Left lobe of liver (tissue), 2 donors: ENCODE measurements at places on chromosomes 5 and 9.

DNA sequence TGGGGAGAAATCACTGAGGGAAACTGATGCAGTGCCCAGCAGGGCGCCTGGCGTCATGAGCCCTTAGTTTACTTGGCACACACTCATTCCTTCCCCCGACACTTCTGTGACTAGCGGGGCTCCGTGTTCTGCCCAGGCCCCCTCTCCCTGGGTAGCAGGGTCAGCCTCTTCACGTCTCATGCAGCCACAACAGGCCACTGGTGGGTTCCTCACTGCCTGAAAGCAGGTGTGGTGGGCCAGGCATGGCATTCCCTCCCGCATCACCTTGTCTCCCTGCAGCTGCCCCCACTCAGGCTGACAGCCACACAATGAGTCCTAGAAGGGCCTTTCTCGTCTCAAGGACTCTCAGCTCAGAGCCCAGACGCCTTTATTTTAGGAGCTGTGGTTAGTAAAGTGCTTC is 51.1 kb upstream of the CPLX2 start:
- no peak for DNase-seq

DNA sequence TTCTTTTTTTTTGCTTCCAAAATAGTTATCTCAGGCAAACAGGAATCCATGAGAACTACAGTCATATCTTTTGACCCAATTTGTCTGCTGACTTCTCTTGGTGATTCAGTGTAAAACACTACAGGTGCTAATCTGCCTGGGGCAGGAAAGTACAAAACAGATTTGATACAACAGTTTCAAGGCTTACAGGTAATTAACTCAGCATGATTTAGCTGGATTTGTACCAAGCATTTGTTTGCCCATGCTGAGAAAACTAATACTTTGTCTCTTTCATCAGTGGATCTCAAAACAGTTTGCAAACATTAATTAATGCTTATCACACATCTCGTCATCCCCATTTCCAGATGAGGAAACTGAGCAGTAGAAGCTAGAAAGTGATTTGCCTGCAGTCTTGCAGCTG is 312.5 kb upstream of the SEMA6A start:
- DNase-seq: no peak

GRCh38 chr5:126098330-126099017 is 324.7 kb upstream of the GRAMD2B start:
- DNase-seq: no peak

GRCh38 chr5:127410959-127411358 is 106.5 kb upstream of the PRRC1 start:
- no peak for DNase-seq

- no peak for DNase-seq
Observed at GRCh38 chr5:89584339-89584956, 701.5 kb upstream of the MEF2C start.

- no peak for DNase-seq
Observed at GRCh38 chr9:137148661-137149060, 9.7 kb downstream of the GRIN1 start.

- DNase-seq: no peak
Observed at GRCh38 chr5:179454356-179454755, 96.0 kb upstream of the RUFY1 start.

GRCh38 chr5:17206021-17206420 is 11.4 kb upstream of the BASP1 start:
- DNase-seq: no peak

DNA sequence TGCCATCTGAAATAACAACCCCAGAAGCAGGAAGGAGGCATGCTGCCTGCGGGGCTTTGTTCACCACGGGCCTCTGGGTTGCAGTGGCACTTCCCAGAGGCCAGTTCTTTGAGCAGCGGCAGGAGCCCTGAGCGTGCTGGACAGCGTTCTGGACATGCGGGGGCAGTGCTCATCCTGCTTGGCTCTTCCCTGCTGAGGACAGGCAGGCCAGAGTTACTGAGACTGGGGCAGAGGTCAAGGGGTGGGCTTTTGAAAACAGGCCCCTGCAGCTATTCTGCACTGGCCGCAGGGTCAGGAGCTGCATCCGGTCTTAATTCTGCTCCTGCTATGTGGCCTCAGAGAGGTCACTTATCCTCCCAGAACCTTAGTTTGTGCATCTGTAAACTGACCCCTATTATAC is 258.6 kb downstream of the FSTL4 start:
- peak; percentile 37 for DNase-seq

GRCh38 chr9:33466565-33467495 is 6.9 kb downstream of the NOL6 start:
- peak; percentile 73 for DNase-seq

GRCh38 chr9:76733096-76733495 is 31.1 kb upstream of the PCA3 start:
- DNase-seq: no peak

DNA sequence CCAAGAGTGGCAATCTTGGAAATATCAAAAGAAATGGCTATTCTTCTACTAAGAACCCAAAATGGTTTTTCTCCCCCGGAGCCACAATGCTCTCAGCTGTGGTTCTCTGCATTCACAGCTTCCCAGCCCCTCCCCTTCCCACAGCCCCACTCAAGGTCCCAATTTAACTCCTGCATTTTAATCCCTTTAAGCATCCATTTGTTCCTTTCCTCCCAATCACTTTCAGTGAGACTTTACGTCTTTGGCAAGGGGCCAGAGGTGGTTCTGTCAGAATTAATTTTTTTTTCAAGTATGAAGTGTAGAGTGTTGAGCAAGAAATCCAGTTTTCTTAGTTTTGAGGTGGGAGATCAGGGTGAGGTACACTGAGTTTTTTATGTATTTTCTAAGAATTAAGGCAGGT is 256.9 kb downstream of the GLIS3 start:
- DNase-seq: no peak

DNA sequence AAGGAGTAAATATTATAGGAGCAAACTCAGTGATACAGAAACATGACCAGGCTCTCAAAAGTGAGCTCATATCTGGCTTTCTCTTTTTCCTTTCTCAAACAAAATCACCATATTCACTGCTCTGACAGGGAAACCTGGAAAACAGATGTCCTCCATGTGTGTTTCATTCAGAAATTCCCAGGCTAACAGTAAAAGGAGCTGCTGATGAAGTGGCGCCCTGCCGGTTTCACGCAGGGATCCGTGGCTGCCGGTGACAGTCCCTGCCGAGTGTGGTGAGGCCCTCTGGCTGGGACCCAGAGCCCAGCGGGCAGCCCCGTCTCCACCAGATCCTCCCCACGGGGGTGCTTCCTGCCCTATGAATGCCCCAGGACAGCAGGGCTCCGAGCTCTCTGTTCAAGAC is 208.1 kb downstream of the GNA14 start:
- DNase-seq: no peak

DNA sequence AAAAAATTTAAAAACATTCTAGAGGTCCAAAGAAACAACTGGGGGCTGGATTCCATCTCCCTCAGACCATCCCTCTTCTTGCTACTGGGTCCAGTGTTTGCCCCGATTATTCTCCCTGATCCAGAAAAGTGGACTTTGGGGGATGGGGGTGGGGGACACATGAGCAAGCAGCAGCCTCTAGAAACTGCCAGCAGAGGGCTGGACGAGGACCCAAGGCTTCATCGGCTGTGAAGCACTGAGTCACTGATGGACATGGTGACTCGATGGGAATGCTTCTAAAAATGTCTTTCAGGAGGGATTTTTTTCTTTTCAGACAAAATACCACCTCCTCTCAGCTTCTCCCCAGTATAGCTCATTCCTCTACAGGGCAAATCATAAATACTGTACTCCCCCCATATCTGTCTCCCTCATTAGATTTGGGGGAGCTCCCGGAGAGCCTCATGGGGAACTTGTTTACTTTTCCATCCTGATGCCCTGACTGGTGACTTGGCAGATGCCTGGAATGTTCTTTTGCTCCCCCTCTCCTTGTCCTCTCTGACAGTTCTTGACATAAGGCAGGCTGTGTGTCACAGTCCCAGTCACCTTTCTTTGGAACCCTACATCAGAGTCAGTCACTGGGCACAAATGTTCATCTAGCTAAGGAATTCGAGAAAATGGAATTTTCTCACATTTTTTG is 67.2 kb upstream of the STC2 start:
- no peak for DNase-seq

- DNase-seq: no peak
Observed at GRCh38 chr9:98432960-98433359, 177.5 kb upstream of the TBC1D2 start.

DNA sequence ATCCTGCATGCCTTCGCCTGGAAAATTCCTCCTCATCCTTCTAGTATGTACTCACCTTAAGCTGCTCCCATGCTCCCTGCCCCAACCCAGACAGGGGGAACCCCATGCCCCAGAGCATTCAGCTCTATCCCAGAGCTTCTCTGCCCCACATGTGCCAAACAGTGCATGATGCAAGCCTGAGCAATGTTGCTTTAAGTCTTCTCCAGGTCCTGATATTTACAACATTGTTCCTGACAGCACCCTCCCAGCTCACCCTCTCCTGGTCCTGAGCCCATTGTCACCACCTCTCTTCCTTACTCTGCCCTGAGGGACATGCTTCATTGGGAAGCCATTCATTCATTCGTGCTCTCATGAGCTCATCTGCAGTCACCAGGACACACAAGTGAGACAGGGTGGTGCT is 23.4 kb upstream of the BARX1 start:
- no peak for DNase-seq

DNA sequence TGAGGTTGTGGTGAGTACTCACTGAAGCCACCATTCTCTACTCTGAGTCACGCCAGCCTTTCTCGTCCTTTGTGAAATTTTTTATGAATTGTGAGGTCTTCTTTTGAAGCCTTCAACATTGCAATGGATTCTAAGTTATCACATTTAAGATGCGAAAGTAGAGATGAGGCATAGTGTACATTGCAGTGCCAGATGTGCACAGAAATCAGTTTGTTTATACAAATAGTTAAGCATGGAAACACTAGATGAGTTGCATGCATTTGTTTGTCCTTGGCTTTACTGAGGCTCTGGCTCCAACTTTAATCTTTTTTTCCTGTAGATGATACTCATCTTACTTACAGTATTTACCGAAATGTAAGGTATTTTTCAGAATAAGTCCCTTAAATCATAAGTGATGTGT is 453.7 kb upstream of the RIOK2 start:
- DNase-seq: no peak

- no peak for DNase-seq
Observed at GRCh38 chr9:135402739-135403695, 76.6 kb upstream of the PPP1R26 start.

DNA sequence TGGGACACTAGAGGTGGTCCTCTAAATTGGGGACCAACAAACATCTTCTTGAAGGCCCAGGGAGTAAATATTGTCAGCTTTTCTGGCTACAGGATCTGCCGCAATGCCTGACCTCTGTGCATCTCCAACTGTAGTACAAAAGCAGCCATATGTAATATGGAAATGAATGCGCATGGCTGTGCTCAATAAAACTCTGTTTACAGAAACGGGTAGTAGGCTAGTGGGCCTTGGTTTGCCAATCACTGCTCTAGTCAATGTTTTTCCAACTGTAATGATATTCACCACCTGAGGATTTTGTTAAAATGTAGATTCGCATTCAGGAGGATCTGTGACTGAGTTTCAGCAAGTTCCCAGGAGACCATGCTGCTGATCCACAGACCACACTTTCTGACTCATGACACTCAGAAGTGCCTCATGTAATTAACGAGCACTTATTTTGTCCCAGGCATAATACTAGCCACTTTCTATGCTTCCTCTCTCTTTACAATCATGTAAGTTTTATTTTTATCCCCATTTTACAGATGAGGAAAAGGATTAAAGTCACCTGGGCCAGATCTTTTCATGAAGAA is 96.9 kb downstream of the MED27 start:
- DNase-seq: no peak

DNA sequence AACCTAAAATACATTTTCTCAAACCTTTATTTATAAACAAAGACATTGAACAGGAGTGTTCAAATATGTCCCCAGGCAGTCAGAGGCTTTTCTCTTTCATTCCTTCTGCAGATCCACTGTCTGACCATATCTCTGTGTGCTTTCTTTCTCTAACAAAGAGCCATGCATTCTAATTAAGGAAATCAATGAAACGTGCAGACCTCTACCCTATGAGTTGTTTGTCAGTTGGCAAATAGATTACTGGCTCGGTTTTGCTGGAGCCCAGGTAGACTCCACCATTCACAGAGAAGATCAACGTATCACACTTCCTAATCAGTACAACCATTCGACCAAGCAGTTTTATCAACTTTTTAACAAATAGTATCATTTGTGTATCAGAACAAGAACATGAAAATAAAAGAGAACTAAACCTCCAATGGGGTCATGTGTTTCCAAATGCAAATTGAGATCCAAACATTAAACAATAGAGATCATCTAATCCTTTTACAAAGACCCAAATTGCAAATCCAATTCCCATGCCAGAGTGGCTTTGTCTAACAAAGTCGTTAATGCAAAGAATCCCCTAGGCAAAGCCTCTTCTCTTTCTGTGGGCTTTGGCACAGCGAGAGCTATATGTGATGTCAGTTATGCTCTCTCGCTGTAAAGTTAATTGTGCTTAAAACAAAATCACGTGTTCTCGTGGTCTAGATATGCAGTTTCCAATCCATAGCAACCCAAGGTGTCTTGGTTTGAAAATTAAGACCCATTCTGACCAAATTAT is 16.8 kb downstream of the KLF4 start:
- DNase-seq: no peak

DNA sequence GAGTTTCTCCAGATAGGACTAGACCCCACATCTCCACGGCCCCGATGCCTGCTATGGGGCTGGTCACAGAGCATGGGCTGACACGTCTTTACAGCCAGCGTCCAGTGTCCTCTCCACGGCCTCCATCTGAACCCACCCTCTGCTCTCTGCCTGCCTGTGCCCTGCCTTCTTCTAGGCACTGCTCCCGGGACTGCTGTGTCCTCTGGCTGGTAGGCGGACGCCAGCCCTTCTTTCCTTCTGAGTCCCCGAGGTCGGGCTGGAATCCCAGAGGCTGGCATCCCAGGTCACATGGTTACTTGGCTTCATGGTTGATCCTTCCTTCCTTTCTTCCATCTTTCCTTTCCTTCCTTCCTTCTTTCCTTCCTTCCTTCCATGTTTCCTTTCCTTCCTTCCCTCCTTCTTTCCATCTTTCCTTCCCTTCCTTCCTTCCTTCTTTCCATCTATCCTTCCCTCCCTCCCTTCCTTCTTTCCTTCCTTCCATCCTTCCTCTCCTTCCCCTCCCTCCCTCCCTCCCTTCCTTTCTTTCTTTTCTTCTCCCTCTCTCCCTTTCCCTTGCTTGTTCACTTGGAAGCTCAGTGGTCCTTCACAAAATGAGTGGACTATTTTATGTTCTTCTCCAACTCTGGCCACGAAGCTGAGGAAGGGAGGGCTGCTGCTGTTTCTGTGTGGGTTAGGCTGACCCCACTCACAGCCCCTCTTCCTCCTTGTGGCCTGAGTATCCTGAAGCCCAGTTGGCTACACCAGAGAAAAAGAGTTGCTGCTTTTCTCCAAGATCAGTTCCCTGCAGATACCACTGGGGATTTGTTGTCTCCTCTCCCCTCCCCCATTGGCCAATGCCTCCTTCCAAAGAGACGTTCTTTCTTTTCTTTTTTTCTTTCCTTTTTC is 66.8 kb upstream of the NEURL1B start:
- DNase-seq: no peak

GRCh38 chr9:84622981-84623380 is 46.5 kb upstream of the NTRK2 start:
- DNase-seq: no peak
